Cardiac fibroblast (primary cell): ENCODE measurements at places on chromosomes 3 and 15.

DNA sequence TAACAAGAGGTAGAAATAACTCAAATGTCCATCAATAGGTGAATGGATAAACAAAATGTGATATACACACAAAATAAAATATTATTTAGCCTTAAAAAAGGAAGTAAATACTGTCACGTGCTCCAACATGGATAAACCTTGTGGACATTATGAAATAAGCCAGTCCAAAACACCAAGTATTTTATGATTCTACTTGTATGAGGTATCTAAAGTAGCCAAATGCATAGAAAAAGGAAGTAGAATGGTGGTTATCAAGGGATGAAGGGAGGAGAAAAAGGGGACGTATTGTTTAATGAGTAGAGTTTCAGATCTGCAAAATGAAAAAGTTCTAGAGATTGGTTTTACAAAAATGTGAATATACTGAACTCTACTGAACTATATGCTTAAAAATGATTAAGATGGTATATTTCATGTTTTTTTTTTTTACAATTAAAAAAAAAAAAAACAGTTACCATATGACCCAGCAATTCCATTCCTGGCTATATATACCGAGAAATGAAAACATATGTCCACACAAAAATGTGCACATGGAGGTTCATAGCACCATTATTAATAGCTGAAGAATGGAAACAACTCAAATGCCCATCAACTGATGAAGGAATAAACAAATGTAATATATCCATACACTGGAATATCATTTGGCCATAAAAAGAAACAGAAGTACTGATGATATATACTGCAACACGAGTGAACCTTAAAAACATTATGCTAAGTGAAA, 29.1 kb upstream of the MAP6D1 start:
- no peak for DNase-seq

GRCh38 chr3:66836363-66837152, 161.5 kb upstream of the KBTBD8 start:
- DNase-seq: no peak

DNA sequence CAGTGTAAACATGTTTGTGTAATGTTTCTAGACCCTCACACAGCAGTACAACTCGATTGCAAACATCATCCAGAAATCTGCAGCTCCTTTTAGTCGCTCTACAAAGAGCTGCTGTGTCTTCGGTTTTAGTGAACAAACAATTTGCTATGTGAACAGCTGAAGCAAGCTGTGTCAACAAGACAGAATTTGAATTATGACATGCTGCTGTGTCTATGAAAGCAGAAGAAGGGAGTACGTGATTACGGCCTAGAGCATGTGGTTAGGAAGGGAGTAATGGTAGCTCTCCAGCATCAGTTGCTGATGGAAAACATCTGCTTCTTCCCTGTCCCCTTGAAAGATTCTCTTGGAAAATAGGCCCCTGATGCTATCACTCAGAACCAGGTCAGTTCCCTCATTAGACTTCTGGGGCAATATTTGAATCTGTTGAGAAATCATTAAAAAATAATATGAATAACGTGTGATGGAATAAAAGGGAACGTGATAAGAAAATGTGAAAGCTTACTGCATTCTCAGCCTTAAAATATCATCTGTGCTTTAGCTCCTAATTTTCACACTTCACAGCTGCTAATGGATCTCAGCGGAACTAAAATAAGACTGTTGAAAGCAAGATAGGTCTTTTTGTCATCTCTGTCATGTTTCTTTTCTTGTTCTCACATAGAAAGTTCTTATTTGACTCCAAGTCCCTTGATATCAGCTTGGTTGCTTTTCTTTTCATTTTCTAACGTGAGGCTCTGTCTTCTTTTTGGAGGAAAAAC, 891.5 kb downstream of the ROBO2 start:
- DNase-seq: peak; percentile 12

DNA sequence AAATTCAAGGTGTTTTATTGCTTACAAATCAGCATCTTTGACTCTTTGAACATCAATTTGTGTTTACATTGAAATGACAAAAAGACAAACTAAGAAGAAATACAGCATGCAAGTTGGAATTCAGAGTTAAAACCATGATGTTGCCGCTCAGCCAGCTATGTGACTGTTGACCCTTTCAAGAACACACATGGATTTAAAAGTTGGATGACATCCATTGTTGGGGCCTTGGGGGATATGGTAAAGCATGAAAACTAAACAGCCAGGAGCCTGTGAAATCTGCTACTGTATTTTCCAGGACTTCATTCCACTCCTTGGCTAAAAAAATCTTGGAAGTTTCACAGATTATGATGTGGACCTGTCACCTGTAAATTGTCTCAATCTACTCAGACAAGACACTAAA, 4.6 kb downstream of the P2RY1 start:
- DNase-seq: no peak

DNA sequence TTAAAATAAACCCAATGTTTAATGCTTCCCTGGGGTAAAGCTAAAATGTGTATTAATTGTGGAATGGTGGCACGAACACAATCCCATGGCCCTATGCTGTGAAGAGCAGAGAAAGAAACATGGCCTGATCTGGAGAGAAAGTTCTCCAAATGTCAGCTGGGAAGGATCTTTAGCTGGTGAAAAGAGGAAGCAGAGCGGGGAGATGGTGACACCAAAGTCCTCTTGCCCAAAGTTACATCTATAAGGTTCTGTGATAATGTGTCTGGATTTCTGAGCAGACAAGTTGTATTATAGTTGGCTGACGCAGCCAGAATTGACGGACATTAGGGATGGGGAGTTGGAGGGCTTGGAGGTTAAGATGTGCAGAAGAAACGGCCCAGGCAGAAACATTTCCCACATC, 196.2 kb downstream of the CHST2 start:
- no peak for DNase-seq
